ENCODE measurements at places on chromosomes 4 and X. TPM values are rescaled to one million over a fixed set of nuclear protein-coding genes. Genes with fewer than 3 reads are reported as not detected.

DNA sequence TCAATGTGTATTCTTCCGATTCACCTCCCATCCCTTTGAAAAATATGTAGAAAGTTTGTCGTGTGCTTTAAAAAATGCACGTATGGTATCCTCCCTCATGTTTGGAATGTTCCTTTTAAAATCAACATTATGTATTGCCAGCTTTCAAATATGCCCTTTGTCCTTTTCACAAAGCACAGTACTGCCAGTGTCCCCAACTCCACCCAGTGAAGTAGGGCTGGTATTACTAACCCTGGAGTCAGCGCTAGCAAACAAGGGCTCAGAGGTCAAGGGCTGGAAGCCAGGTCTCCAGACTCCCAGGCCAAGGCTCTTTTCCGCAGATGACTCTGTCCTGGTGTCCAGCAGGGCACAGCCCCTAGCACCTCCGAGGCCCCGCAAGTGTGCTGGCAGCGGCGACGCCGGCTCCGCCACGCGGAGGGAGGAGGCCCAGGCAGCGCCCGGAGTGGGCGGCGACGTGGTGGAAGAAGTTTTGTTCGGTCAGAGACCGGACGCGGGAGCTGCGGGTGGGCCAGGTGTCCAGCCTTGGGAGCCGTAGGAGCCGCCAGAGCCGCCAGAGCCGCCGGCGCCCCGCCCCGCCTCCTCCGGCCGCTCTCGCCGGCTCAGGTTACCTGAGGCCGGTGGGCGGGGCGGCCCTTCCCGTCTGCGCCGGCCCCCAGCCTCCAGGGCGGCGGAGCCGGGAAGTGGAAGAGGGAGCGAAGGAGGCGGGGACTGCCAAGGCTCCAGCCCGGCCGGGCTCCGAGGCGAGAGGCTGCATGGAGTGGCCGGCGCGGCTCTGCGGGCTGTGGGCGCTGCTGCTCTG, at the start of gene IL13RA1:
TSS of gene IL13RA1 (plus strand) at position 720 of the 799 bp plus-strand sequence. CDS start at position 753, 33 bp downstream.
- DNase-seq: peak; percentile 91

DNA sequence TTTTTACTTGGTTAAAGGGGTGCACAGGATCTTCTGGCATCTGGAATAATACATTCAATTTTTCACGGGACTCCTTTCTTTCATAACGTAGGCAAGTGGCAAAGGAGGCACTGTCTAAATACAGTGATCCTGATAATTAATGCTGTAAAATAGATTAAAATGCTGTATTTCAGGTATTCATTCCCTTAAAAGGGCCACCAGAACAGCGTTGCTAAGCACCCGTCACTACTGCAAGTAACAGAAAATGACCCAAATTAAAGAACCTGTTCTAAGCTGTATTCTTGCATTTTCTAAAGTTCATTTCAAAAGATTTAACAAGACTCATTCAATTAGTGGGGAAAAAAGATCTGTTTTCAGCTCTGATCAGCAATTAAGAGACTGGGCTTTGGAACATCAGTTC, 208.2 kb downstream of the TENM3 start:
- DNase-seq: no peak

DNA sequence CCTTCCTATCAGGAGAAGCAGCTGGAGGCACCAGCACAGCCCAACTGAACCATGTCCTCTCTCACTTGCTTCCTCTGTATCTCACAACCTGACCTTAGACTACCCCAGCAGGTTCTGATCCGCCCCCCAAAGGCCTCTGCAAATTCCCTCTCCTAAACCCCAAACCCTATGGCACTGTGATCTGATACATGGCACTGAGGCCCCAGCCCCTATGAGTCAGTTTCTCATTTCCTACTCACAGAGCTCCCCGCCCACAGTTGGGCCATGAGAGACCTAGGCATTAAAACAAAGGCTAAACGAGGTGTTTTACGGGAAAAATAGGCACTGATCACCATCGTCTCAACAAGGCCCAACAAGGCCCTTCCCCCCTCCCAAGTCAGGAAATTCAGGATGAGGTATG, 19.1 kb downstream of the SASH3 start:
- no peak for DNase-seq

GRCh38 chrX:105872941-105873340, 50.6 kb downstream of the NRK start:
- no peak for DNase-seq

DNA sequence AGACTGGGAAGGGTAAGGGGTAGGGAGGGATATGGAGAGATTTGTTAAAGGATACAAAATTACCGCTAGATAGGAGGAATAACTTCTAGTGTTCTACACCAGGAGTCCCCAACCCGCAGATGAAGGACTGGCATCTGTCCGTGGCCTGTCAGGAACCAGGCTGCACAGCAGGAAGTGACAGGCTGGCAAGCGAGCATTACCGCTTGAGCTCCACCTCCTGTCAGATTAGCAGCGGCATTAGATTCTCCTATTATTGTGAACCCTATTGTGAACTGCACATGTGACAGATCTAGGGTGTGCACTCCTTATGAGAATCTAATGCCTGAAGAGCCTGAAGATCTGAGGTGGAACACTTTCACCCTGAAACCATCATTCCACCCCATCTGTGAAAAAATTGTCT, 27.9 kb upstream of the BBS7 start:
- no peak for DNase-seq

- no peak for DNase-seq
These were observed 126.1 kb downstream of the MGST2 start for GRCh38 chr4:139791681-139792080.

DNA sequence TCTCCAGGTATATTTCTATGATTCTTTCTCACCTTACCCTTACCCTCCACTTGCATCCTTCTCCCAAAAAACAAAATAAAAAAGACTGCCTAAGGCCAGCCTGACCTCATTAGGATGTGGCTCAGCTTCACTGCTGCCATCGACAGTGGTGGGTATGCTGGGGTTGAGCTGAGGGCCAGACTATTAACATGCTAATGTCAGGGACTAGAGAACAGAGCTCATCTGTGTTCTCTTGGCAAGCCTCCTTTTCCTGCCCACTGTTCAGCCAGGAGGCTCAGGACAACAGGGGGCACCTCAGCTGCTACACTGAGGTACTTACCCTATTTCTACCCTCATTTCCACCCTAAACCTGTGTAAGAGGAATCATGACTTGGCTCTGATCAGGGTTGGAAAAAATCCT, 59.3 kb downstream of the MSN start:
- DNase-seq: no peak

GRCh38 chrX:106973433-106974149, 26.4 kb downstream of the MORC4 start:
- DNase-seq: no peak

- no peak for DNase-seq
These were observed at the start of gene HPGDS for GRCh38 chr4:94342694-94343093. HPGDS (minus strand) TSS chr4:94342836; CDS start chr4:94334629, 8,207 bp downstream.

GRCh38 chrX:96683997-96684338, 674 bp upstream of the DIAPH2 start:
- no peak for DNase-seq

DNA sequence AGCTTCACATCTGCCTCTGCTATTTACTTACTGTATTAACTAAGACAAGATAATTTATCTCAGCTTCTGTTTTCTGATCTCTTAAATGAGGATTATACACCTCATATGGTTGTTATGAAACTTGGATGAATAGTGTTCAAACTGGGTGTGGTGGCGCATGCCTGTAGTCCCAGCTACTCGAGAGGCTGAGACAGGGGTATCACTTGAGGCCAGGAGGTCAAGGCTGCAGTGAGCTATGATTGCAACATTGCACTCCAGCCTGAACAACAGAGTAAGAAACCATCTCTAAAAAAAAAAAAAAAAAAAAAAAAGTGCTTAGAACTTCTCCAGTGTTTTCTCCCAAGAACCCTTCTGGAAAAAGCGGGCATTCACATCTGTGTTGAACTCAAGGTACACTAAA, 19.8 kb upstream of the KLF3 start:
- no peak for DNase-seq

GRCh38 chr4:33316578-33316977, 2596.4 kb downstream of the PCDH7 start:
- no peak for DNase-seq

DNA sequence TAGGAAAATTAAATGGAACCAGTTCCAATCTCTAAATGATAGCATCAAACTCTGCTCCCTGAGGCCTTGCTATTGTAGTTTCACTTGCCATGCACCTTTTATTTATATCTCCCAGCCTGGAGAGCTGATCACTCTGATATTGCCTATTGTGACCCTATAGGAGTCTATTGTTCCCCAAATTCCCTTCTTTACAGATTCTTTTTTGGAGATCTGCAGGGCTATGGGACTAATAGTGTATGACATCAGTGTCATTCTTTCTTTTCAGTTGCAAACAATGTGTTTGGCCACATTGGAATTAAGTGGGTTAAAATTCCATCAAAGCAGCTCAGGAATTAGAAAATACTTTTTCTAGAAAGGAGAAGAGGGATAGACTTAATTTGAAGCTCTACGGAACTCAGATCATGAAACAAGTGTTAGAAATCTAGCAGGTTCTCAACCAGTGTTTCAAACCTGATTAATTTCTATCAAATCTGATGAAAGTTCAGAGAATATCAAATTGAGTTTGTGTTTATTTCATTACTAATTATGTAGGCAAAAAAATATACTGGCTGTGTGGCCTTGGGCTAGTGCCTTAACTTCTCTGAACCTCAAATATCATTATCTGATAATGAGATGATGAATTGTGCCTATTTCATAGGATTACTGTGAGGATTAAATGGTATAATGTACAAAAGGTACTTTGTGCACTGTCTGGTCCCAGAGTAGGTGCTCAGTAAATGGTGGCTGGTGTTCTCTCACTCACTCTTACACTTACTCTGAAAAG, 71.4 kb downstream of the COL4A6 start:
- DNase-seq: no peak

DNA sequence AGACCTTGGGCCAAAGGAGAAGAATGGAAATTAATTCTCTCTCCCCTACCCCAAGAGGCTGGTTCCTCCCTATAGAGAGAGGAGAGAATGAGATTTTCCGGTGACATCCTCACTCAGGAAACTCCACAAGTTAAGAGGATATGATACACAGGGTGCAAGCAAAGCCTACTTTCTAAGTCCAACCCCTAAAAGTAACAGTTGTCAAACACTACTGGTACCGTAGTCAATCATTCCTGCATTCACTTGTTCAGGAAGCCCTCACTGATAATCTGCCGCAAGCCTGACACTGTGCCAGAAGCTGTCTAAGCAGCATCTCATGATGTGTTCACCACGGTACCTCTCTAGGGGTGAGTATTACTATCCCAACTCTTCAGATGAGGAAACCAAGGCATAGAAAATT, 41.7 kb downstream of the KDR start:
- no peak for DNase-seq

DNA sequence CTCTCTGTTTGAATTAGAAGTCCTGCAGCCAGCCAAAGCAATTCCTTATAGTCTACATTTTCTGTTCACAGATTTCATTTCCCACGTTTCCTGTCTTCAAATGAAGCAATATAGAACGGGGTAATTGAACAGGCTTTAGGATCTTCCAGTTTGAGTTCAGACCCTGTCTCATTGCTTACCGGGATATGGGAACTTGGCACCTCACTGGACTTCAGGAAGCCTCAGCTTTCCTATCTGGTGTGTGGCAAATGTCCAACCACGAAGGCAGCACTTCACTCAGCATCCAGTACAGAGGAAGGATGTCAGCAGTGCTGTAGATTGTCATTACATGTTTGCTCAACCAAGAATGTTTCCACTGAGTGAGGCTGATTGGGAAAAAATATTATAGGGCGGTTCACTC, 271.1 kb upstream of the ZFP42 start:
- no peak for DNase-seq

GRCh38 chrX:153462291-153462690, 8.1 kb downstream of the HAUS7 start:
- DNase-seq: no peak

GRCh38 chrX:12844319-12844718, 22.6 kb upstream of the TLR7 start:
- DNase-seq: no peak

DNA sequence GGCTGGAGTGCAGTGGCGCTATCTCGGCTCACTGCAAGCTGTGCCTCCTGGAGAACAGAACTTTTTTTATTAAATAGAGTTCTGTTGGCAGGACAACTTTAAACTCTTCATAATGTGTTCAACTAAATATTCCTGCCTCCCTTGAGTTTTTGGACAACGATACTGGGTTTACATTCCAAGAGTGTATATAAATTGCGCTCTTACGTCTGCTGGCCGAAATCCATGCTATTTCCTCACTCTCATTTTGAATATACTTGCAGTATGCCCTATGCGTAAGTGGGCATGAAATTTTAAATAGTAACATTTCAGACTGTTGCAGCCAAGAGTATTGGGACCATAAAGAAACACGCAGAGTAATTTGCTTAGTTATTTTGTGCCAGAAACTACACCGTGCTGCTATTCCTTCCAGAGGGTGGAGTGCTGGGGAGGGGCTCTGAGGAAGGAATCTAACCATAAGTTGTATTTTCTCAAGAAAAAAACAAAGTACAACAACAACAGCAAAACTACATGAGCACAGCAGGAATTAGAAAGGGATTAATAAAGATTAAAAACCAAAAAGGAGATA, 480.0 kb downstream of the NLGN4X start:
- DNase-seq: no peak

DNA sequence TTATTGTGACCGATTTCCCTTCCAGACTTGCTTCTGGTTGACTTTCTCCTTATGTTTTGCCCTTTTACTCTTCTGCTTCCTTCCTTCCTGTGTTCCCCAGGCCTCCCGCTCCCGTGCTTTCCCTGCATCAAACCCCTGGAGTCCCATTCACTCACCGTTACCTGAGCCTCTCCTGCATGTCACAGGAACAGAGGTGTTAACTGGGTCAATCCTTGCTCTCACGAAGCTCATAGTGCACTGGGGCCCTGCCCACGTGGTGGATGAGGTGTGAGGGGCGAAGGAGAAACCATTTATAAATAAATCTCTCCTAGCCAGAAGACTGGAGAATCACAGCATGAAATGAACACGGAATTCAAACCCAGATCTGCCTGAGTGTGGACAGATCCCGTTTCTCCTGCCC, 83.1 kb upstream of the MSX1 start:
- no peak for DNase-seq

DNA sequence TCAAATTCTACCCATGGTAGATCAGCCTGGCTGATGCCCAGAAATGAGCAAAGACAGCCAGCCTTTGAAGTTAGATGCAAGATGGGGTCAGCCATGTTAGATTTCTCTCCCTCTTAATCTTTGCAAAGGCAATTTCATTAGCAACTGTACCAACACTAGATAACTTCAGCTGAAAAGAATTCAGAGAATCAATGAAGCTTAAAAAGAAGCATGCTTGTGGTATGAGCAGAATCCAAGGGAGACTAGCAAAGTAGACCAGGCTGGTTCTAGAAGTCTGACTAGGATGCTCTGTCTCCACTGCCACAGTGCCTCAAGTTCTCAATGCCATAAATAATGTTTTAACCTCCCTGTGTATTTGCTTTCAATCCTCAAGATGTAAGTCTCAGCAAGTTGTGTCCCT, 247.3 kb downstream of the SLC7A11 start:
- DNase-seq: no peak

GRCh38 chr4:33724685-33725084, 2519.6 kb downstream of the ARAP2 start:
- DNase-seq: no peak

SPANXA1 gene
- total RNA-seq: not detected

GNRHR gene
- total RNA-seq: not detected

UGT2B7 gene
- not detected for total RNA-seq

NAP1L3 gene
- total RNA-seq: 0.76 TPM

XK gene
- total RNA-seq: 8.7 TPM

NFXL1 gene
- total RNA-seq: 3.9 TPM

UGT2B17 gene
- total RNA-seq: not detected

TCP11X2 gene
- total RNA-seq: not detected

FGFBP2 gene
- 2.7 TPM for total RNA-seq

Measured in Right ventricle myocardium inferior (tissue), 1 donor.